Activated naive CD4-positive, alpha-beta T cell treated with anti-CD3 and anti-CD28 coated beads, Interleukin-2, amount 50 U/mL, for 16 hours (primary cell): ENCODE measurements at places on chromosomes 11 and 22.

GRCh38 chr11:122671400-122671891, 15.9 kb downstream of the UBASH3B start:
- DNase-seq: no peak

GRCh38 chr11:12962306-12962705, 46.8 kb upstream of the RASSF10 start:
- no peak for DNase-seq

GRCh38 chr11:69411257-69411924, 70.1 kb upstream of the LINC01488 start:
- DNase-seq: no peak

- no peak for DNase-seq
Observed at GRCh38 chr11:72786305-72787215, 7.3 kb downstream of the STARD10 start.

DNA sequence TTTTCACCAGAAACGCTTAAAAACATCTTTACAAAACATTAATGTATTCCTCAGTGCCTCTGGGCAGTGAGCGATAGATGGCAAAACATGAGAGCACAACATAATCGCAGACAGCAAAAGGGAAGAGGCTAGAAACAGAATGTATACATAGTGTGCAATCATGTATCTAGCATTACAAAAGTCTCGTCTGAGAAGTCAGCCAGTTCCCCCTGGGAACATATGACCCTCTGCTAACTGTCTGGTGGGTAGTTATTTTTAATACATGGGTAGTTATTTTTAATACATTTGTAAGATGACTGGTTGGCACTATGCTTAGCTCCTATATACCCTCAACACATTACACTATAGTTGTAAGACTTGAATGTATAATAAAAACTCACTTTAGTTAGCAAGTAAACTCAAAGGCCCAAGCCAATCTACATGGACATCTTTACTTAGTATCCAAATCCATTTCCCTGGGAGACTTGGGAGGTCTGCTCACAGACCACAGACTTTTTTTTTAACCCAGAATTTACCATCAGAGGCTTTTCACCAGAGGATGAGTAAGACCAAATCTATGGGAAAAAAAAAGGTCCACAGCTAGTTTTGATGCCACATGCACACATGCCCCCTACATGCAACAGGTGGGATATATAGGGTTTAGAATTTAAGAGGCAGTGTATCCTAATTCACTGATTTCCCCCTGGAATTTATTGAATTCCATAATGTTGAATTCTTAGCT, 71.7 kb downstream of the AMBRA1 start:
- DNase-seq: no peak
